ENCODE measurements at places on chromosomes 1 and 21.

GRCh38 chr1:189659731-189660130 lies 817.9 kb downstream of the BRINP3 start:
- DNase-seq: no peak

DNA sequence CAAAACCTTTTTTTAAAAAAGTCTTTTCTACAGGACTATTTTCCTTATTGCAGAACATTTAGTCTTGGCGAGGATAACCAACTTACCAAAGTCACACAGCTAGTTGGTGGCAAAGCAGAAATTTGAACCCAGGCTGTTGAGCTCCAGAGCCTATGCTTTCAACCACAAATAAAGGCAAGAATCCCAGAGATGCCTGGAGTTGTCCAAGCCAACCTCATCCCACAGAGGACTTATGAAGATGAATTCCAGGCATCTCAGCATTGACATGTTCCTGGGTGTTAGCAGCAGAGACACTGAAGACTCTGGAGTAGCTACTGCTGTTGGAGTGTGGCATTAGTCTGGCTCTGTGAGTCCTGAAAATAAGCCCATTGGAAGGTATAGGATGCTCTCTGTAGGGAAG lies 287.6 kb upstream of the C1orf105 start:
- DNase-seq: no peak

DNA sequence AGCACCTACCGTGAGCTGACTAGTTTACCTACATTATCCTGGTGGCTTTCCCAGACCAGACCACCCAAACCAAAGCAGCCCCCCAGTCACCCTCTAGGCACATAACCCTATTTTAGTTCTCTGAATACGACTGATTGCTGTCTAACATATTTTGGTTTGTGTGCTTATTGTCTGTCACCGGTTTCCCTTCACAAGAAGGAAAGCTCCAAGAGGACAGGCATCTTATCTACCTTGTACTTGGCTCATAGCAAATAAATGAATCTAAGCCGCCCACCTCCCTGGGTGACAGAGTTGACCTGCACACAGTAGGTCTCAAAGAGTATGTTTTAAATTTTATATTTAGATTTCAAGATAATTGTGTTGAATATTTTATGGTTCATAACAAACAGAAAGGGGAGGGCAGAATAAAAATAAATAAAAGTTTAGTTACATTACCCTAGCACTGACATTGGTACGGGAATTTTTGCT lies 904 bp upstream of the PRDX6 start:
- DNase-seq: no peak

- peak; percentile 96 for DNase-seq
Observed at GRCh38 chr1:15966081-15966955, 9.6 kb downstream of the ZBTB17 start.

GRCh38 chr21:38489271-38489652 lies 9.0 kb downstream of the ERG start:
- DNase-seq: no peak

- DNase-seq: no peak
Observed at GRCh38 chr1:196558411-196558810, 49.8 kb downstream of the KCNT2 start.

DNA sequence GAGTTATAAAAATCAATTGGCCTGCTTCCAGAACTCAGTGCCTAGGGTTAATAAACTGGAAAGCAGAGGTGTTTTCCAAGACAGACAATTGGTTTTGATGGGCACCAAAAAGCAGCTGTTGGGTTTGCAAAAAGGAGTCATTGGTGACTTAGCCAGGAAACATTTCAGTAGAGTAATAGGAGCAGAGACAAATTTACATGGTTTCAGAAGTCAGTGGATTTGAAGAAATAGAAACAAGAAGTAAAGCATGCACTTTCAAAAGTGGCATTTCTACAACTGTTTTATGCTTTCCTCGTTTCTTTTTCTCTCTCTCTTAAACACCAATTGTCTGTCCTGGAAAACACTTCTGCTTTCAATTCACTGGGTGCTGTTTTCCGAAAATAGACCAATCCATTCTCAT lies 87.8 kb downstream of the GLUL start:
- DNase-seq: no peak

- DNase-seq: no peak
Observed at GRCh38 chr1:30300669-30301068, 422.7 kb downstream of the MATN1 start.

GRCh38 chr1:54582566-54583306 lies 34.7 kb downstream of the ACOT11 start:
- DNase-seq: no peak

DNA sequence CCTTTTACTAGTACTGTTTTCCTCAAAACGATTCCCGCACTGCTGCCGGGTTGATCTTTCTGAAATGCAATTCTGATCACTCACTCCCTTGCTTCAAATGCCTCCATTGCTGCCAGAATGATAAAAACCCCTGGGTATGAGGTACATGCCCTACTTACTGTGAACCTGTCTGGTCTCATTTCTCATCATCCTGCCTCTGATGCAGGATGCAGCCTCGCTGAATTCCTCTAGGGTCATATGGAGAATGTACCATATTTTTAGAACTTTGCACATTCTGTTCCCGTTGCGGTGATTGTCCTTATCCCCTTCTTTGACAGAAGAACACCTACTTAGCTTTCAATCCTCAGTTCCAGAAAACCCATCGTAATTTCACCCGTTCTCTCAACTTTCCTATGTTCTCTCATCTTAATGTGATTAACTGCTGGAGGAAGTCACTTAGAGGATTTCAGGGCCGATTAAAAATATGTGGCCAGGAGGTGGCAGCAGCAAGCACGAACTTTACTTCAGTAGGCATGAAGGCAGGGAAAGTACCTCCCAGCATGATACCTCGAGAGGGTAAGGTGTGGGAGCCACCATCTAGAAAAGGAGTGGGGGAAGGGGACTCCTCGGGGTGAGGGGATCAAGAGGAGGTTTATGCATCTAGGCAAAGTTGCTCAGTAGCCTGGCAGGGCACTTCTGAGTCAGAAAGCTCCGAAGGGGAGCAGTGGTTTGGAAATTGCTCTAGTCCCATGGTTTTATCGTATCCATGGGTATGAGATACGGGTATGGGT lies 361.5 kb upstream of the ZP4 start:
- DNase-seq: peak; percentile 33

DNA sequence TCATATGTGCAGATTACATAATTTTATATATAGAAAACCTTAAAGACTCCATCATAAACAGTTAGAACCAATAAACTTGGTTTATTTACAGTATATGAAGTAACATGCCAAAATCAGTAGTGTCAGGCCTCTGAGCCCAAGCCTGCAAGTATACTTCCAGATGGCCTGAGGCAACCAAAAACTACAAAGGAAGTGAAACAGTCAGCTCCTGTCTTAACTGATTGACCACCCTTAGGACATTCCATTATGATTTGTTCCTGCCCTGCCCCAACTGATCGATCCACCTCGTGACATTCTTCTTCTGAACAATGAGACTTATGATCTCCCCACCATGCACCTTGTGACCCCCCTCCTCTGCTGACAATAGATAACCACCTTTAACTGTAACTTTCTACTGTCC lies 630.3 kb downstream of the AMY1C start:
- DNase-seq: no peak

GRCh38 chr21:19695796-19696195 lies 1292.2 kb upstream of the TMPRSS15 start:
- no peak for DNase-seq

DNA sequence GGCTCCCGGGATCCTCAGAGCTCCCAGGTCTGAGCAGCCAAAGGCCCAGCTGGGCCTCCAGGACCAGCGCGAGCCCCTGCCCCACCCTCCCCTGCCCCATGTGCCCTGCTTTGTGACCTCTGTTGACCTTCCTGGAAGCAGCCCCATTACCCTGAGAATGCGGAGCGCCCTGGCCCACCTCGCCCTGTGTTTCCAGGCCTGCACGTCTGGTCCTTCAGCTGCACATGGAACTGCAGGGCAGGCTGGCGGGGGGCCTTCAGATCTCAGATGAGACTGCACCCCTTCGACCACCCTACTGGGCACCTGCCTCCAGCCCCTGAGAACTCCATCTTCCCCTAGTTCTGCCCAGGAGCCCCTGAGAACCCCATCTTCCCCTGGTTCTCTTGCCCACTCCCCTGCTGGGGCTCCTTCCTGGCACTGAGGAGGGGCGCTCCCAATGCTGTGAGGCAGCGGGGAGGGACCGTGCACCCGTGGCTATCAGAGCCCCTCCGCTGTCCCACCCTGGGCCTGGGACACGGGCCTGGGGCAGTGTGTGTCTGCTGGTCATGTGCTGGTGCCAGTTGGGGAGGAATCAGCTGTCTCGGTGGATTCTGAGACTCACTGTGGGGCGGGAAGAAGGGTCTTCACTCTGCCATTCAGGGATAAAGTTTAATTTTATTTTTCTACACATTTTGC lies 25.1 kb downstream of the TMEM201 start:
- DNase-seq: no peak

DNA sequence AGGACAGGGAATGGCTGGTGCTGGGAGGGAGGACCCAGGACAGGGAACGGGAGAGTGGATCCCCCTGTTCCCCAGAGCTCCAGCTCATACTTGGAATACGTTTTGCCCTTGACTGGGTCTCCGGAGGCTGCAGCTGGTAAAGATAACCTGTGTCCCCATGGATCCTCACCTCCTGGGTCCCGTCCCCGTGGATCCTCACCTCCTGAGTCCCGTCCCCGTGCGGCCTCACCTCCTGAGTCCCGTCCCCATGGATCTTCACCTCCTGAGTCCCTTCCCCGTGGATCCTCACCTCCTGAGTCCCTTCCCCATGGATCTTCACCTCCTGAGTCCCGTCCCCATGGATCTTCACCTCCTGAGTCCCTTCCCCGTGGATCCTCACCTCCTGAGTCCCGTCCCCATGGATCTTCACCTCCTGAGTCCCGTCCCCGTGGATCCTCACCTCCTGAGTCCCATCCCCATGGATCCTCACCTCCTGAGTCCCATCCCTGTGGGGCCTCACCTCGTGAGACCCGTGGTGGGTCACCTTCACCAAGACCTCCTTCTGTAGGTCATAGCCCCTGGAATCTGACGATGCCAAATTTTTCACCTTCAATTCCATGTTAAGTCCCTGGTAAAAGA lies 61.4 kb downstream of the SCCPDH start:
- no peak for DNase-seq

- DNase-seq: no peak
Observed at GRCh38 chr1:68321084-68321685, 88.9 kb upstream of the WLS start.

DNA sequence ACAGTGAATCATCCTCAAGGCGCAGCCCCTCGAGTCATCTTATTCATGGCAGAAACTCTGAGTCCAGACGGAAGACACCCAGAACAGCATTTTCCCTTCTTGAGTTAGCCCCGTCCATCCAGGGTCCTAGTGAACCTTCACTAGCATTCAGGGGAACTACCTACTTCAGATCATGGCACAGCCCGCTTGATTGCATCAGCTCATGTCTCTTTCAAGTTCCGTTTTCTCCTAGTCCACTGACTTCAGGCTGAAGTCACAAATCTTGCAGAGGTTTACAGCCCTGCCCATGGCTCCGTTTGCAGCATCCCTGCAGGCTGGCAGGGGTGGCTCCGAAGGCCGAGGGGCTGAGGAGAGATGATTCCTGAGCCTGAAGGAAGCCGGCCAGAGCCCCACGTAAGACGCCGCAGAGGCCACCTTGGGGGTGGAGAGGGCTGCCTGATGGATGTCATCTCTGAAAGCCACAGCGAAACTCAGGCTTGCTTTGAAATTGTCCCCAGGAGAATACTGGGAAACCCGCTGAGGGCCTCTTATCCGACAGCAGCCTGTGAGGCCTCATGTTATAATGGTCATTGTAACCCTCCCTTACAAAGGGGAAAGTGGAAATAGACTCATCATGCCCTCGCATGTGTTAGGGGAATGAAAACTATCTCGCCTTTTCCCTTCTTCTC lies 310.2 kb upstream of the AJAP1 start:
- DNase-seq: no peak

- DNase-seq: no peak
Observed at GRCh38 chr1:52238887-52239707, 97.2 kb downstream of the ZFYVE9 start.

- no peak for DNase-seq
Observed at GRCh38 chr1:169493251-169493650, 7.5 kb upstream of the SLC19A2 start.

DNA sequence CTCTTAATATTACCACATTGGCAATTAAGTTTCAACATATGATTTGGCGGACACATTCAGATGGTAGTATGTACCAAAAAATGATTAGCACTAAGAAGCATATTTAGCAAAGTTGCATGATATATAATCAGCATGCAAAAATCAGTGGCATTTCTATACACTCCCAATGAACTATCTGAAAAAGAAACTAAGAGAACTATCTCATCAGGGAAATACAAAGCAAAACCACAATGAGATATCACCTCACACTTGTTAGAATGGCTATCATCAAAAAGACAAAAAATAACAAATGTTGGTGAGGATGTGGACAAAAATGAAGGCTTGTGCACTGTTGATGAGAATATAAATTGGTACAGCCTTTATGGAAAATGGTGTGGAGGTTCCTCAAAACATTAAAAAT lies 31.4 kb upstream of the DENND1B start:
- no peak for DNase-seq

GRCh38 chr1:154755858-154756730 lies 114.0 kb downstream of the KCNN3 start:
- peak; percentile 29 for DNase-seq

DNA sequence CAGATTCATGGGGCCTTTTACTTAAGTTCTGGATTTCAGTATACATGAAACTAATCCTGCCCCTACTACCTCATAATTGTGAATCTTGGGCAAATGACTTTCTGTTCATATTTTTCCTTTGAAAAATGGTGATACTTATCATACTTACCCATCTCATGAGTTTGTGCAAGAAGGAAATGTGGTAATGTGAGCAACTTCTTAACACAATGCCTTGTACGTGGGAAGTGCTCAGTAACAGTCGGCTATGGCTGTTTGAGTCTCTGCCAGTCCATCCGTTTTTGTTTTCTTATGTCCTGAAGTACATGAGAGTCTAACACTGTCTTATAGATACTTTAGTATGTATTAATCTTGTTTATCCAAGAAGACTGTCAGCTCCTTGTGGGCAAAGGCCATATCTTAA lies 86.5 kb downstream of the PATJ start:
- DNase-seq: no peak

DNA sequence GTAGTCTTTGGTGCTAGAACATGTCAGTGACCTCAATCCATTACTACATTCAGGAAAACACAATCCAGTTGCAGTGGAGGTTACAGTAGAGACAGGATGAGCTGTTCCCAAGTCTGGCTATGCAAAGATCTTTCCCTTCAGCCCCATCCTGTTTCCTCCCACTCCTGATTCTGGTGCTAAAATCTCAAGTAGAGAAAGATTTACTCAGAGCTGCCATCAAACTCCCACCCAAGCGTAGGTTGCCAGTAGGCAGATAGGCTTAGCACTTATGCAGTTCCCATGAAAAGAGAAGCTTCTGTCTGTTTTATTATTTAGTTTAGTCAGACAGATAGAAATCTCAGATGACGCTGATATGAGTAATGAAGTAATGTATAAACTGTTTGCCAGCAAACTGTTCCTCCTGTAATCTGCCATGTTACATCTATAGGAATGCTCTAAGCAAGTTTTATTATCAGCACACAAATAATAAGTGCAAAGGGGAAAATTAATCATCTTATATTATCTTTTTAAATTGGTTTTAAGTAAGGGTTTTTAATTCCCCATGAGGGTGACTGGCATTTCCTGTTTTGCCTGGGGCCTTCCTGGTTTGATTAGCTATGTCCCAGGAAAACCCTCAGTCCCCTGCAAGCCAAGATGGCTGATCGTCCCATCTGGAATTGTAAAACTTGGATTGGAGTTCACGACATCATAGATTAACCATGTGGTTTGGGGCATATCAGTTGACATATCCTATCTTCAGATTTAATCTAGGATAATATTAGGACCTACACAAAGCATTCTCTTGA lies 188.3 kb upstream of the PALMD start:
- DNase-seq: no peak

GRCh38 chr21:43333298-43334062 lies 93.5 kb downstream of the SIK1 start:
- DNase-seq: no peak

Measured in activated CD4-positive, alpha-beta T cell treated with anti-CD3 and anti-CD28 coated beads, Interleukin-10, Interleukin-2, amounts not matched to agents 100 ng/mL and 50 ng/mL, durations not matched to agents 16 hours and 8 hours (primary cell).